GM23248 (cell line): ENCODE measurements at places on chromosomes 1 and 21. TPM values are rescaled to one million over a fixed set of nuclear protein-coding genes. Genes with fewer than 3 reads are reported as not detected.

The IRF6 gene
- polyA plus RNA-seq = 0.84 and 0.86 TPM in 2 replicates

The MYBPH gene
- polyA plus RNA-seq = 0.34 and 0.89 TPM in 2 replicates

The SLC22A15 gene
- polyA plus RNA-seq = 5.7 and 6.3 TPM in 2 replicates

The SYTL1 gene
- polyA plus RNA-seq = not detected in 2 replicates

The NBPF4 gene
- not detected in 2 replicates for polyA plus RNA-seq

The RUNX3 gene
- 1.3 and 1.4 TPM in 2 replicates for polyA plus RNA-seq

The CLCA4 gene
- polyA plus RNA-seq = not detected in 2 replicates

The ASCL5 gene
- polyA plus RNA-seq = not detected in 2 replicates

The LRIG2 gene
- 3.7 and 4.1 TPM in 2 replicates for polyA plus RNA-seq

The GREM2 gene
- 83.8 and 86.5 TPM in 2 replicates for polyA plus RNA-seq

The MAPKAPK2 gene
- polyA plus RNA-seq = 7.5 and 8.8 TPM in 2 replicates

The PGLYRP4 gene
- not detected in 2 replicates for polyA plus RNA-seq

The CACNA1E gene
- not detected in 2 replicates for polyA plus RNA-seq

The CD34 gene
- 0.24 and 0.34 TPM in 2 replicates for polyA plus RNA-seq

The DENND2C gene
- polyA plus RNA-seq = 2.8 and 3.3 TPM in 2 replicates

The HLX gene
- polyA plus RNA-seq = 20.0 and 21.5 TPM in 2 replicates

The MEGF6 gene
- polyA plus RNA-seq = 37.9 and 39.3 TPM in 2 replicates

The TRIM67 gene
- not detected in 2 replicates for polyA plus RNA-seq

The RNASEL gene
- polyA plus RNA-seq = 7.9 and 9.7 TPM in 2 replicates

The NUP210L gene
- not detected in 2 replicates for polyA plus RNA-seq

The LRRC71 gene
- not detected in 2 replicates for polyA plus RNA-seq

The PGLYRP3 gene
- polyA plus RNA-seq = not detected in 2 replicates

The SEC16B gene
- polyA plus RNA-seq = 1.8 and 2.2 TPM in 2 replicates

The TSSK3 gene
- polyA plus RNA-seq = 0.47 TPM in 1 of 2 replicates, not detected in the other

The LCA5L gene
- polyA plus RNA-seq = 2.4 and 3.0 TPM in 2 replicates

The MFAP2 gene
- polyA plus RNA-seq = 469 and 471 TPM in 2 replicates

The CD247 gene
- polyA plus RNA-seq = not detected in 2 replicates

The RGS5 gene
- 0.89 and 1.7 TPM in 2 replicates for polyA plus RNA-seq

The FABP3 gene
- polyA plus RNA-seq = 3.9 and 4.0 TPM in 2 replicates

The RNU1-1 gene
- polyA plus RNA-seq = not detected in 2 replicates

The OLFML3 gene
- polyA plus RNA-seq = 141 and 149 TPM in 2 replicates

The MAGI3 gene
- polyA plus RNA-seq = 1.9 and 2.1 TPM in 2 replicates

The C1QA gene
- not detected in 2 replicates for polyA plus RNA-seq

The ABCA4 gene
- 0.20 and 0.25 TPM in 2 replicates for polyA plus RNA-seq

The GRHL3 gene
- not detected in 2 replicates for polyA plus RNA-seq
